ENCODE measurements at places on chromosomes 12 and 14. TPM values are rescaled to one million over a fixed set of nuclear protein-coding genes. Genes with fewer than 3 reads are reported as not detected.

The RILPL2 gene
- total RNA-seq = 5.5 TPM

The LMO3 gene
- total RNA-seq = not detected

The KTN1 gene
- total RNA-seq = 153 TPM

The LRP1-AS gene
- total RNA-seq = not detected

All from pulmonary artery endothelial cell (primary cell).